Upper lobe of left lung (tissue), 6 donors: ENCODE measurements at places on chromosomes 1 and 21. TPM values are rescaled to one million over a fixed set of nuclear protein-coding genes. Genes with fewer than 3 reads are reported as not detected.
A peak's percentile ranks its signal among the peaks of the same experiment; 100 is the strongest.

DNA sequence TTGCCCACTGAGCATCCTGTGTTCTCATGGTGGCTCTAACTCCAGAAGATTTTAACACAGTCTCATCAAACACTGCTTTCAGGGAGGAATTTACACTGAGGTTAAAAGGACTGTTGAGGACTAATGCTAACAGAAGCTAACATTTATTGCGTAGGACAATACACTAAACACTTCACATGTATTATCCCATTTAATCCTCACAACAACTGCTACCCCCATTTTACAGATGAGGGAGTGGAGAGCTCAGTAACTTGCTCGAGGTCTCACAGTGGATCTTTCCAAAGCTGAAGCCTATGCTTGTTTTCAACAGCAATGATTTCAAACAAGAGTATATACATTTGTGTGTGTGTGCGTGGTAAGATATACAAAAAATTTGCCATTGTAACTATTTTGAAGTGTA, 13.9 kb downstream of the ATF3 start:
- no peak for DNase-seq

DNA sequence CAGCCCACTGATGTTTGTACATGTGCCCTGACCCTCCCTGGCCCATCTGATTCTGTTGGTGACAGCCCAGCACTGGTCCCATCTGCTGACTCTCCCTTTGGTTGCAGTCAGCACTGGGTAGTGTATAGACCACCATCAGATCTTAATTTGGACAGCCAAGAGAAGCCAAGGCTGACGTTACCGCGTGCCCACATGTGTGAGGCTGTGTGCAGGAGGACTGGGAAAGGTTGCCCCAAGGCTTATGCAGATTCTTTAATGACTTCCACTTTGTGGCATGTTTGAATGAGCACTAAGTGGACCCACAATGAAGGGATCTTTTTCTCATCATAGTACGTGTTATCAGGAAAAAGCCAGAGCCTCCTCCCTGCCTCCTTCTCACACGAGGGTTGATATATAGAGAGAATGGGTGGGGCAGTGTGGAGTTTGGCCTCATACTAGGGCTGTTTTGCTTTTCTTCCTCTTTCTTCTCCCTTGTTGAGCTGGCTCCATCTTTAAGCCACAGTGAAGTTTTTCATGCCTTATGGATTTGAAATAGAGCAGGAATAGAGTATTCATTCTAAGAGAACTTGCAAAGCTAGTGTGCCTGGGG, 93.5 kb downstream of the NAV1 start:
- DNase-seq, result no peak

GRCh38 chr1:61561666-61562065, 163.3 kb downstream of the TM2D1 start:
- DNase-seq, result no peak

DNA sequence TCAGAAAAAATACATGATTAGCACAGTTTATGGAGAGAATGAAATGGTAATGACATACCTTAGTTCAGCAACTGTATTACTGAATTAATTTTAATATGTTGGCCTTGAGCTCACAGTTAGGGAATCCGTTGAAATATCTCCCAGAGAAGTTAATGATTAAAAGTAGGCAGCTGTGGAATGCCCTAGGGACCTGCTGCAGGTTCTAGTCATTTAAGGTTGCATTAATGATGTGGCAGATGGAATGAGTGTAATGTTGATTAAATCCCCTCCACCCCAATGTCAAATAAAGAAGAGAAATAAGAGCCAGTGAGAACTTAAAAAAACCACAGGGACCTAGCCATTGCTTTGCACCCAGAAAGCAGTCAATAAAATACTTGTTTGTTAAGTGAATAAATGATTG, 40.3 kb upstream of the TRIM45 start:
- DNase-seq, result no peak

DNA sequence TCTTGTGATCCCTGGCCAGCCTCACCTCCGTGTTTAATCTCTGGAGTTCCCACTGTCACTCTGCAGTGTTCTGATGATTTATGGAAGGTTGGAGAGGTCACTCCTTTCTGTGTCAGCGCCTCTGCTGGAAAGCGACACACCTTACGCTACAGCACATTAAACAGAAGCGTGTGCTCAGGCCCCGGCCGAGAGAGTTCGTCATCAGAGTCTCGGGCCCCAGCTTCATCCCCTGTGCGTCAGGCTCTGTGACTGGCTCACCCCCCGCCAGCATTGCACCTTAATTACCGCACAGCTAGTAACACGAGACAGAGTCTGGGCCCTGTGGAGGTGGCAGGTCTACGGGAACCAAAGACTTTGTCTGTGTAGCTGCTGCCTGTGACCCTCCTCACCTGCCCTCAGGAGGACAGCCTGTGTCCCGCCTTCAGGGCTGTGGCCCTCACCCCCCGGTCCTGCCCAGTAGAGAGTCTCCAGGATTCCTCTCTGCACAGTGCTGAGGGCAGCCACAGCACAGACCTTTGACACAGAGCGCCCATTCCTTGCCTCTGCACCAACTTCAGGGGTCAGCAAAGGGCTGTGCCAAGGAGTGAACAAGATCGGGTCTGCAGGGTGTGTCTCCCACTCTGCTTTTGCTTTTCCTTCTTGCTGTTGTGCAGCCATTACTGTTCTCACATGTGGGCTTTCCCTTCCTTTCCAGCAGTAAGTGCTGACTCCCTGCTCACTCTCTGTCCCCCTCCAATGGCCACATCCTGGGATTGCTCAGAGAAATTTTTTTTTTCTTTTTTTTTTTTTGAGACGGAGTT, 157.6 kb downstream of the PGBD5 start:
- no peak for DNase-seq

DNA sequence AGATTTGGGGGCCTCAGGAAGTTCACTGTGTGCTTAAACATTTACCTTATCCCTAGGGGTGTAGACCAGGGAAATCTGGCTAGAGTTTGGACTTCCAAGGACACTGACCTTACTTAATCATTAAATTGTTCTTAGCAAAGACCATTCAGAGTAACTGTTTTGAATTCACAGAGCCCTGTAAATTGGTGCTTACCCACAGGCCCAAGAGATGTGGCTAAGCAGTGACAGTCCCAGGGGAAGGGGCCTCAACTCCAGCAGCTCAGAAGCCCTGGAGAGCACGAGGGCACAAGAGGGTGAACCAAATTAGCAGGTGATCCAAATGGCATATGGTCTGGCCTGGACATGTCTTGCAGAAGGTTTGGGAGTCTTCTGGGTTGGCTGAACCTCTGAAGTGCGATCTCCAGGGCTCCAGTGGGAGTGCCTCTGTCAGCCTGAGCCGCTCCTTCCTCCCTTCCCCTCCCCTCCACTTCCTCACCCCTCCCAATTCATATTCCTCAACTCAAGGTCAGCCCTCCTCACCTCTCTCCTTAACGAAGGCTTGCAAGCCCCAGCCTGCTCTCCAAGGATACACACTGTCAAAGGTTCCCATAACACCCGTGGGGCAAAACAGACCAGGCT, 4.3 kb downstream of the PAQR7 start:
- DNase-seq, result no peak

DNA sequence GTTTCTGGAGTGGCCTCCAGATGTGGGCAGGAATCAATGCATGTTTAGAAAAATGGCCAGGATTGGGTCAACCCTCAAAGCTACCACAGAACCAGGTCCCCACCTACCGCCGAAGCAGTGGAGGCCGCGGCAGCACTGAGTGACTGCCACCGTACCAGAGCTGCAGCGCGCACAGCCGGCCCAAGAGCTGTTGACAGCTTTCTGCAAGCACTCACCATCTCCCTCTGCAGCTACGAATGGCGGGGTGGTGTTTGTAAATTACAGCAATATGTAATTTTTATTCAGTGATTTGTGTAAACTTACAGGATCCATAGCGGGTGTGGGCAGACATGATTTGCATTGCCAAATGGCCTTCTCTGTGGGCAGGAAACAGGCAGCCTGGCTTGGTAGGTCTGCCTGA, 96.4 kb downstream of the CAMK2N1 start:
- DNase-seq, result peak; percentile 66

- no peak for DNase-seq
Observed at GRCh38 chr1:85146972-85147359, 53.9 kb downstream of the SYDE2 start.

The CXADR gene
- total RNA-seq, result 73.0 TPM

- DNase-seq, result no peak
Observed at GRCh38 chr1:168623003-168623828, 46.8 kb downstream of the XCL1 start.

DNA sequence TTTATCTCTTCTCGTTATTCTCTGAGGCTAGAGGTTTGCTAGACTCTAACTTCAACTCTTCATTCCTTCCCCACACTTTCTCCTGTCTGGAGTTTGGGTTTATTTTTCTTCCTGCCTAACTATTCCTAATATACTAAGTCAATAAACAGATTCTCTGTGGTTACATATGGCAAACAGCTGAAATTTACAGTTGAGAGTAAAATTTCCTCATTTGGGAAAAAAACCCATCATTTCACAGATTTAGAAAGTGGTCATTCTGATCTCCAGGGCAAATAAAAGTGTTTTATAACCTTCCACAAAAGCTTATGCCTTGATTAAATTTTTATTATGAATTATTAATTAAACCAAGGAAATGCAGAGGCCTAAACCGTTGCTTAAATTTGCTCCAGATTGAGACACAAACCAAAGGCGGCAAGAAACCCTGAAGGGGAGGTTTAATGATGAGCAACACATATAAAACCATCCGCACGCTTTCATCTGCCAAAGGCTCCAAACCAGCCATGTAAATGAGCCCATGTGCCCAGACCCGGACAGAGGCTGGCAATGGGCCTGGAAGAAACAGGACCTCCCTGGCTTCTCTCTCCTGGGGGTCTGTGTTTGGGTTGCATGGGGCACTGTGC, 201.7 kb upstream of the LMO4 start:
- DNase-seq, result no peak
